ENCODE measurements at places on chromosomes 2 and 18.
A peak's percentile ranks its signal among the peaks of the same experiment; 100 is the strongest.

GRCh38 chr18:49839012-49839411, 25.7 kb upstream of the ACAA2 start:
- no peak for DNase-seq

DNA sequence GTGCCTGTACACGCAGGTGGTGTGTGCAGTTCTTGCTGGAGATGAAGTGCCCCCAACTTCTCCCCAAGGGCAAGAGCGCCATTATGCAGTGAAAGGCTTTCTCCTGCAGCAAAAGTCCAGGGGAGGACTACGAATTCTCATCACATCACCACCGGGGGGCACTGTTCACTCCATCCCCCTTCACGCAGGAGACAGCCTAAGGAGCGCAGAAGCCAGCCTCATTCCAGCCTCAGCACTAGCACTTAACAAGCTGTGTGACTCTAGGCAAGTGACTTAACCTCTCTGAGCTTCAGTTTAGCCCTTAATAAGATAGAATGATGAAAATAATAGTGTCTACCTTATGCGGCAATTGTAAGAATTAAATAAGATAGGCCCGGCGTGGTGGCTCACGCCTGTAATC, 32.3 kb downstream of the DNMT3A start:
- no peak for DNase-seq

DNA sequence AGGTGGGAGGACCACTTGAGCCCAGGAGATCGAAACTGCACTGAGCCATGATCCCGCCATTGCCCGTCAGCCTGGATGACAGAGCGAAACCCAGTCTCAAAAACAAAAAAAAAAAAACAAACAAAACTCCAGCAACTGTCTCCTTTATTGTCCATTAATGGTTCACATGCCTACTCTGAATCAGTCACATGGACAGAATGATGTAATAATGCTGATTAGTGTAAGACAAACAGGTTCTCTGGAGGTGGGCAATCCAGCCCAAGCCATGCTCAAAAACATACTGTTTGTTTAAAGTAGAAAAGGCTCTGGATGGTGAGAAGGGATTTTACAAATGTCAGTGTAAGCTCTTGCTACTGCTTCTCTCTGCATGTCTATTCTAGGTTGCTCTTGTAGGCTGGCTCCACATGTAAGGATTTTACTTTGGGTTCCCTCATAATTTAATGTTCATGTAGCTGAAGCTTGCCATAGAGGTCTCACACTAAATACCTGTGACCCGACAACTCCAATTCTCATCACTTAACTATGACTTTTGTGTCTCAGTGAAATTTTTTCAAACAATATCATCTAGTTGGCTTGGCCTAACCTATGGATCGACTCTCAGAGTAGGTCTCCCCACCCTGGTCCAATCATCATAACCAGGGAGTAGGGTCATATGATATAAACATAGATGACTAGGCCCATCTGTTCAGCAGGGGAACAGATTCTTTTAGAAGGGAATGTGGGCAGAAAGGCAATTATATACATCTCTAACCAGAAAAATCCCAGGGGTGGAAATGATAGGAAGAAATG, 83.9 kb upstream of the SLC39A10 start:
- DNase-seq, result no peak

- DNase-seq, result no peak
Observed at GRCh38 chr2:232280341-232280740, 98.2 kb upstream of the ALPP start.

- no peak for DNase-seq
Observed at GRCh38 chr2:241463276-241464135, 44.9 kb downstream of the STK25 start.

DNA sequence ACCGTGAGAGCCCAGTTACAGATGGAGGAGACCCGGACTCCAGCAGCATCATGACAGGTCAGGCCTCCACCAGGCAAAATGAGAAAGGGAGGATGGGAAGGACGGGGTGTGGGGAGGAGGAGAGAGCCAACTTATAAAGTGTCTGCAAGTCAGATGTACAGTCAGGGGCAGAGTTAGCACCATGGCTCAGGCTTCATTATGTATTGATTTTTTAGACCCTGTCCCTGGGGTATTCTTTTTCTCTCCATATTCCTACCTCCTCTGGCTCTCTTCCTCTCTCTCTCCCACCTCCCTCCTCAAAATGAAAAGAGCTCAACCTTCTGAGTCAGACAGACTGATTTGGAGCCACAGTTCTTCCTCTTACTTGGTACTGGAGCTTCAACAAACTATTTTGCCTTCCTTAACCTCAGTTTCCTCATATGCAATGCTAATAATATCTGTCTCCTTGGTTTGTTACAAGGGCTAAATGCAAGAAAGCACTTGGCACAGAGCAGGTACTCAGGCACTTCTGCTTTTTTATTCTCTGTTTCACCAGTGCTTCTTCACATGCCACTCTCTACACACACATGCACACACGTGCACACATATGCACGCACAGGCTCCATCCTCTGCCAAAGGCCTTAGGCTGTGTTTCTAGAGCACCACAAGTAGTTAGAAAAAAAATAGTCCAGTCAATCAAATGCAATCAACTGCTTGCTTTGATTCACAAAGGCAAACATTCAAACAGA, 92.3 kb upstream of the PKDCC start:
- DNase-seq, result no peak

GRCh38 chr2:41111836-41112627, 660.1 kb upstream of the SLC8A1 start:
- no peak for DNase-seq

DNA sequence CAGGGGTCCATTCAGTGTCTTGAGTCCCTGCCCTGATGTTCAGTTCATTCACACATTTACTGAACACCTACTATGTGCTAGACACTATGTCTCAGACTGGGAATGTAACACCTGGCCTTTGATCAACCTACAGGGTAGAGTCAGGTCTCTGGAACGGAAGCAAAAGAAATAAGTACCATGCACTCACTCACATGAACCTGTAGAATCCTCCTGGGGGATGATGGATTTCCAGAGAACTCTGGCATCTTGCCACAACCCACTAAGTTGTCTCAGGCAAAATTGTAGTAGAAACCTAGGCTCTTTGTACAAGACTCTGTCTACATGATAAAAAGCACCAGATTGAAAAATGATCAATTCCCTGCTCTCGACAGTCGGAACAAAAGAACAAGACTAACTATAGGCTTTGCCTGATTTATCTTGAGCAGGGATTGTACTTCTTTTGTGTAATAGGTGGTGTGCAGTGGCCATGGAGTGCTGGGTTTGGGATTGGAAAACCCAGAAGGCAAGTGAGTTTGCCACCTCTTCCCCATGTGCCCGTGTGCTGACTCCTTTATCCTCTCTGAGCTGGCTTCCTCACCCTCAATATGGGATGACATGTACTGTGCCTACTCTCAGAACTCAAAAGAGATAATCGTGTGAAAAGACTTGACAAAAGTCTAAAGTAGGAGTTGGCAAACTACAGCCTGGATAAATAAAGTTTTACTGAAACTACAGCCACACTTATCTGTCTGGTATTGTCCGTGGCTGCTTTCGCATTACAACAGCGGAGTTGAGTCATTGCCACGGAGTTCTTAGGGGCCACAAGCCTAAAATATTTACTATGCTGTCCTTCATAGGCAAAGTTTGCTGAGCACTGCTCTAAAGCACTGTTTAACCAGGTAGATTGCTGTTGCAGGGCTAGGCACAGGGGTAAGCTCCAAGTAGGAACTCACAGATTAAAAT, 4.4 kb downstream of the CAPN14 start:
- DNase-seq, result no peak

GRCh38 chr2:129059476-129059875, 740.8 kb upstream of the HS6ST1 start:
- no peak for DNase-seq

DNA sequence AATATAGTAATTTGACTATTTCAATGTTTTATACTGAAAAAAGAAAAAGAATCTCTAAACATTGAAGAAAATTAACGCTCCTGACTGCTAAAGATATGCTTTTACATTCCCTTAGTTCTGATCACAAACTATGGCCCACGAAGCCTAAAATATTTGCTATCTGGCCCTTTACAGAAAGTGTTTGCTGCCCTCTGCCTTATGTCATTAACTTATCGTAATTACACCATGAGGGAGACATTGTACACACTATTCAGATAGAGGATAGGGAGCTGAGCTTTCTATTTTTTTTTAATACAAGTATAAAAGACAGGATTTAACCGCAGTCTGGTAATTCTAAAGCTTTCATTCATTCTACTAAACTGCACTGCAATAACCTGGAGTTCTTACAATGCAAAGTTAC, 393.1 kb upstream of the DCC start:
- no peak for DNase-seq

DNA sequence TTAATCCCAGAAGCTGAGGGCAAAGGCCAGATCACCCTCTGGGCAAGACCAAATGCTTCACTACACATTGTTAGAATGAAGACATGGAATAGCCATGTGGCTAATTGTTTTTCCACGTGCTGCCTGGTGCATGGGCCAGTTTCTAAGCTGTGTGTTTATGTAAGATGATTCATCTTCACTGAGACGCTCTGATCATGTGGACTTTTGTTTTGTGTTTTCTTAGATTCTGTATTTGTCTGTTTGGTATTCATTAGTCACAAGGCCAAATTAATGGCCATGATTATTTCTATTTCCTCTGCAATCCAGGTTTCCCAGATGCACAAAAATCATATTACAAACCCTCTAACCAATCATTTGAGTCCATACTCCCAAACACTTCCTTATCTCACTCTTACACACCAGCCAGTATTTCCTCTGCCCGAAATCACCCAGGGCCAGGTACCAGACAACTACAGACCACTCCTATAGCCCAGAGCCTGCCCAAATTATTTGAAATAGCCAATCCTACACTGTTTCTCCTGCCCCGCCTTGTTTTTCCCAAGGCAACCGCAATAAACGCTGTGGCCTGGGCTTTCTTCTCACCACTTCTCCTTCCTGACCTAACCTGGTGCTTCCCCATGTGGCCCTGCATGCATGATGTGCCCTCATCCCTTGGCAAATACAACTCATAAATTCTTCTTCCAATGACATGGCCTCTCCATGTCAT, 94.2 kb upstream of the SP3 start:
- DNase-seq, result no peak

DNA sequence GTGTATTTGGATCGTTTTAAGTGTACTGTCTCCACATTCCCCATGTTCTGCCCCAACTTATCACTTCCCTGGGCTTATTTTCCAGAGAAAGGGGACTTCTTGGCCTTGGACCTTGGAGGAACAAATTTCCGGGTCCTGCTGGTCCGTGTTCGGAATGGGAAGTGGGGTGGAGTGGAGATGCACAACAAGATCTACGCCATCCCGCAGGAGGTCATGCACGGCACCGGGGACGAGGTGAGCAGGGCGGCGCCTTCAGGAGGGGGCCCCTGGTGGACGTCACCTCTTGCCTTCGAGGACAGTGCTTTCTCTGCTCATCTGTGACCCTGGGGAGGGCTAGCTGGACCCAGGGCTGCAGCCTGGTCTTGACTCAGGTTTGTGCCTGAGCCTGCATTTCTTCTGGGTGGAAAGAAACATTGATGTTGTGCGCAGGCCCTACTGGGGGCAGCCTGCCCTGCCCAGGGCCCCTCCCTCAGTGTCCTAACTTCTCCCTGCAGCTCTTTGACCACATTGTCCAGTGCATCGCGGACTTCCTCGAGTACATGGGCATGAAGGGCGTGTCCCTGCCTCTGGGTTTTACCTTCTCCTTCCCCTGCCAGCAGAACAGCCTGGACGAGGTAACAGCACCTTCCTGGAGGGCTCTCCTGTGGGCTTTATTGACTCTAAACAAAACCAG, 47.8 kb downstream of the HK2 start:
- DNase-seq, result no peak

DNA sequence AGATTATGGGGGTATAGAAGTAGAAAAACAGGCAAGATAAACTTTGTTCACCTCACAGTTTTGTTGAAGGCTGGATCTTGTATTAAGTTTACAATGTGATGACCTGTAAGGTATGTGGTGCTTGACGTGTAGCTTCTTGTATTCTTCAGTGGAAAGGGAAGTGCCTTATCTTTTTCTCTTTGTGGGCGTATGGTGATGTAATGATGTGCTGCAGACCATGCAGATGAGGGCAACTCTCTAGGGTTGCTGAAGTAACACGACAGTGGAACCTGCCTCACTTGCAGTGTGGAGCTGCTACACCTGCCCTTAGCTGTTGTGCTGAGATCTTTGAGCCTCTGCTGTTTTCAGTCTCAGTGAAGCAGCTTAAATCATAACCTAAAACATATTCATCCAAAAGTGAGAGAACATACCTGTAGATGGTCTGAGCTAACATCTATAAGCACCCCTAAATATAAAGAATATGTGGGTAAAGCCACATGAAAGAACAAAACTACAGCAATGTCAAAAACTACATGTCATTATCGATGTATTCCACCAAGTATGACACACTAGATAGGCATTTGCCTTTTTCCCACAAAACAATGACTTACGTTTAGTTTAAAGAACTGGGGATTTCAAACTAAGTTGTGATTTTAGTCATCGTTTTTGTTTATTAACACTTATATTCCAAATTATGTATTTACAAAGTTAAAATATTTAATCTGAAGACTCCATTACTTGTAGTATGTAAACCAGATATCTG, 1144.1 kb downstream of the CNTNAP5 start:
- no peak for DNase-seq

DNA sequence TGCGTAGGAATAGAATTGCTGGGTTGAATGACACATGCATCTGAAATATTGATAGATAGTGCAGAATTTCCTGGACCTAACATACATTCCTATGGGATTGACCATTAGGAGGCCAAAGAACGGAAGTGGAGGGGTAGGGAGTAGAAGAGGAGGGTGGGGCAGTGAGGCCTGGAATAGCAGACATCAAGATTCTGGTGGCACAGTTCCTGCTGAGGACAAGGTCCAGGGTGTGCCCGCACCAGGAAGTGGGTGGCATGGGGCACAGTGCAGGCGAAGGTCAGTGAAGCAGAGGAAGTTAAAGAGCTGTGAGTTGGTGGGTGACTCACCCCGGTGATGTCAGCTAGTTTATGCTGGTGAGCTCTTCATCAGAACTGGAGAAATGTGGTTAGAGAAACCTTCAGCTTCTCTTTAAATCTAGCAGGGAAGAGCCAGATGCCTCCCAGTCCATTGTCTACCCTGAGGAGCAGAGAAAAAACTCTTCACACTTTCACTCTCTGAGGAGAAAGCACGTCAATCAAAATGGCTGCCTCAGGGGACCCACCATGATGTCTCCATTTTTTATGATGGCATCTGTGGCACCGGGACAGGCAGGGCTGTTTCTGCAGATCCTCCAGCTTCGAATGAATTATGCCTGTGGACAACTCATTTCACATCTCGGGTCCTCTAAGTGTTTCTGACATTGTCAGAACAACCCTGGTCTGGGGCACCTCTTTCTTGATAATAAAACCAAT, 55.9 kb upstream of the CTLA4 start:
- peak; percentile 11 for DNase-seq

DNA sequence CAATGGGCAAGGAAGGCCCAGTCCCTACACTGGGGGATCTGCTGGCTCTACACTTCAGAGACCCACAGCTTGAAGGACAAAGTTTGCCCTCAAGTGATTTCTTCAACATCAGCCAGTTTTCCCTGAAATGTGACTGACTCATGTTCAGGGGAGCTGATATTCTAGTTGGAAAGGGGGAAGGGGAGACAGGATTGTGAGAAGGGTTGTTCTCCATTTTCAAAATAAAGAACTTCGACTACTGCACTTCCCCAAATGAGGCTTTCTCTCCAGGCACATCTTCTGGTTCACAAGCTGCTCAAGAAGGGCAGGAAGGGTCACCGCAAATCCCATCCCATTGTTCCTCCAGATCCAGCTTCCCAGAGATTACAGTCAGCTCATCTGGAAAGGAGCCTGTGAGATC, 117.6 kb downstream of the BCL2L11 start:
- no peak for DNase-seq

All from esophagus squamous epithelium (tissue), 5 donors.